ENCODE measurements at places on chromosomes 12 and 14.

DNA sequence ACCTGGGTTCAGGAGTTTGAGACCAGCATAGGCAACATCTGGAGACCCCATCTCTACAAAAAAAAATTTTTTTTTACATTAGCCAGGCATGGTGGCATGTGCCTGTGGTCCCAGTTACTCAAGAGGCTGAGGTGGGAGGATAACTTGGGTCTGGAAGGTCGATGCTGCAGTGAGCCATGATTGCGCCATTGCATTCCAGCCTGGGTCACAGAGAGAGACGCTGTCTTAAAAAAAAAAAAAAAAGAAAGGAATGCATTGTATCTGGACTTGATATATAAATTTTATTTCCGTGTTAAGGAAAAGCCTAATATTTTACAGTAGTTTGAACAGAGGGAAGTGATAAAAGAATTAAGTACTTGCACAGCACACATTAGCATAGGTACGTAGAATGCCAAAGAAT is 97.2 kb downstream of the ZC3H14 start:
- DNase-seq = no peak

DNA sequence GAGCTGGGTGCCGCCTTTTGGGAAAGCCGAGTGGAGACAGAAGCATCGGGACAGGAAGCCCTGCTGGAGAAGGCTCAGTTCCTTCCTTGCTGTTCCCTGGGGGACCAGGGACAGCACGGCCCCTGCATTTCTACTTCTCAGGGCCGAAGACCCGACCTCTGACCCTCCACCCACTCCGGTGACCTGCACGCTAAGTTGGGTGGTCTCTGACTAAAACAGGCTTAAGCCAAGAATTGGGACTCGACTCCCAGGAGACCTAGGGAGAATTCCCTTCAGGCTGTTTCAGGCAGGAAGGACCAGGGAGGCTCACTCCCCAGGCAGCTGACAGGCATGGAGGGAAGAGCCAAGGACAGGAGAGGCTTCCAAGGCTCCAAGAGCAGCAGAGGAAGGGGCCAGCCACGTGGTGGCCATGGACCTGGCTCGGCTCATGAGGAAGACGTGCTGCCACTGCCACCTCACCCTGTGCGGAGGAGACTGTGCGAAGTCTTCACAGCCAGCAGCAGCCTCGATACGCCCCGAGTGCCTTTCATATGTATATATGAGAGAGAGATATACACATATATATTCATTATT is 43.9 kb downstream of the DCAF4 start:
- DNase-seq = no peak

DNA sequence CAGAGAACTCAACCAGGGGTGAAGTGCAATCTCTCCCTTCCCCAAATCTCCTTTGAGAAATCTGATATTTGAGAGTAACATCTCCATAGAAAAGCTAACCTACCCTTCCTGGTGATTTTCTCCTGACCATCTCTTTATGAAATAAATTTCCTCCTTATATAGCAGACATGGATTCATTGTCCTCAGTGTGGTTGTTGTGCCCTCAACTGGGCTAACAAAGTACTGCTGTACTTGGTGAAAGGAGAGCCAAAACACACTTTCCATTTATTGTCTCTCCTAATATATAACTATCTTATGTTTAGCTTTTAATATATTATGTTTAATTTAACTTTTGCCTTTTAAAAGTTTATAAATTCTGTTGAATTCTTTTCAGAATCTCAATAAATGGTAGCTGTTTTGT is 65.1 kb upstream of the SLCO1B1 start:
- DNase-seq = no peak

DNA sequence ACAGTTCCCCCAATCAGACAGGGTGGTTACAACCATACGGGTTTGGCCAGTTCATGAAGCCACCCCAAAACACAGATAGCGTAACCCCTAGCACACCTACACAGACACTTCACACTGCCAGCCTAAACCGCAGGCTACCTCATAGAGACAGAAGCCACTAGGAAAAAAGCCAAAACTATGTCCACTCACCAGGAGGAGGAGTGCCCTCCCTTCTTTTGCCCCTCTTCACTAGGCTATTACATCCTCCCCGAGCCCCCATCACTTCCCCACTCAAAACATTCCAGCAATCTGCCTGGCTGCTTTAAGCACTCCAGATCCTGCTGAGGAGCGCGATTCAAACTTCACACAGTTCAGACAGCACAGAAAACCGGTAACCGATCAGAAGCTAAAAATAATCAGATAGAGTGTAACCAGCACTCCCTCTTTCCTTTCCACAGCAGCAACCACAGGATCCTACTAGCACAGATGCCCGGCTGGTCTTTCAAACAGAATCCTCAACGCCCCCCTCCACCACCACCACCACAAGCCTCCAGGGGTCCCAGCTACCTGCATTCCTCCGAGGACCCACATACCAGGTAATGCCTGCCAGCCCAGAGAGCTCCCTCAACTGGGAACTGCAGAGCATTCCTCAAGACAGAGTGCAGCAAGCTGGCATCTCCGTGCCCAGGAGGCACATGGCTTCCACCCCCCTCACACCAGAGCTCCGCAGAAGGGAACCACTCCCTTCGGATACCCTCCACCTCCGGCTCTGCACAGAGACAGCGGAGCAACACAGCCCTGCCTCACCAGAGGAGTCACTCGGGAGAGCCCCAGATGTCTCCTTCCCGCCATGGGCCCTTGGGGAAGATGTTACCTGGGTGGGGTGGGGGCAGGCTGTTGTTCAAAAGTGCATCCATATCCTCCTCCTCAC is 1.5 kb downstream of the CHD4 start:
- DNase-seq = no peak

DNA sequence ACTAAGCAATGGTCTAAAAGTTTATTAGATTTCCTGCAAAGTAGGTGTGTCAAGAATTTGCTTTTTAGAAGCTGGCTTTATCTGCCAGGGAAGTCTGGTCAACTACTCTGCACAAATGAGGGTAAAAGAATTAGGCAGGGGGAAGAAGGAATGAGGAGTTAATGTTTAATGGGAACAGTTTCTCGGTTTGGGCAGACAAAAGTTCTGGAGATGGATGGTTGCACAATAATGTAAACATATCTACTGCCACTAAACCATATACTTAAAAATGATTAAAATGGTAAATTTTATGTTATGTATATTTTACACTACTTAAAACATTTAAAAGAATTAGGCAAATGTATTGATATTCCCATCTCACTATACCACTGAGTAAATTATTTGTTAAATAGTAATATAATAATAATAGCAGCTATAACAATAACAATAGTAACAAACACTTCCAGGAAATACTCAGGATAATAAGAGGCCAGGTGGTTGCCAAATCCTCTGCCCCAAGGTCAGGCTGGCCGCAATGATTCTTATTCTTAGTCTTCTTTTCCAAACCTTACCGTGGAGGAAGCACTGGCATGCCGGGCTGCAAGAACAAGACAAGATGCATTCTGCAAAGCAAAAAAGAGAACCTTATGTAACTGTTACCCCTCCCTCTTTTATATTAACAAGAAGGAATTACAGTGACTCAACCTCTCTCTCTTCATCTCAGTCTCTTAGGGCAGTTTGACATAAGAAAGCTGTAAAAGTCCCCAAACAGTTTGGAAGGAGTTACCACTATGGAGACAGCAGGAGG is 13.9 kb downstream of the CS start:
- DNase-seq = no peak

- peak; percentile 94 for DNase-seq
Measured at GRCh38 chr12:10392394-10392930, 2.6 kb upstream of the KLRK1 start.

- peak; percentile 17 for DNase-seq
Measured at GRCh38 chr14:49497725-49498348, 88.3 kb downstream of the RPS29 start.

DNA sequence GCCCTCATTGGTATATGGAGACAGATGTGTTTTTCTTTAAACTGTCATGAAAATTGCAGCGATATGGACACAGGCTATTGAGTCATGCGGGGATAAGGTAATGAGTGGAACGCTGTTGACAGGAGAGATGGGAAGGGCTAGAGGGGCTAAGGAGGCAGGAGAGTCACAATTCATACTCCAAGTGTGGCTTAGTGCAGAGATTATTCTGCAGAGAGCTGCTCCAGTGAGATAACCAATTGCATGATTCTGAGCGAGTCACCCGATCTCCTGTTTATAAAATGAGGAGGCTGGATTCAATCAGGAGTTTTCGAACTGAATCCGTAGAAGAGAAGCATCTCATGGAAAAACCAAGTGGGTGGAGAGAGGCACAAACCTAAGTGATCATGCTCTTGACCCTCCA is 106.4 kb upstream of the PLEKHG7 start:
- DNase-seq = no peak

- no peak for DNase-seq
Measured at GRCh38 chr14:77730976-77731497, 23.1 kb downstream of the SLIRP start.

- no peak for DNase-seq
Measured at GRCh38 chr12:73998894-73999293, 538.7 kb upstream of the ATXN7L3B start.

- no peak for DNase-seq
Measured at GRCh38 chr14:94396628-94397225, 8.3 kb upstream of the SERPINA1 start.

DNA sequence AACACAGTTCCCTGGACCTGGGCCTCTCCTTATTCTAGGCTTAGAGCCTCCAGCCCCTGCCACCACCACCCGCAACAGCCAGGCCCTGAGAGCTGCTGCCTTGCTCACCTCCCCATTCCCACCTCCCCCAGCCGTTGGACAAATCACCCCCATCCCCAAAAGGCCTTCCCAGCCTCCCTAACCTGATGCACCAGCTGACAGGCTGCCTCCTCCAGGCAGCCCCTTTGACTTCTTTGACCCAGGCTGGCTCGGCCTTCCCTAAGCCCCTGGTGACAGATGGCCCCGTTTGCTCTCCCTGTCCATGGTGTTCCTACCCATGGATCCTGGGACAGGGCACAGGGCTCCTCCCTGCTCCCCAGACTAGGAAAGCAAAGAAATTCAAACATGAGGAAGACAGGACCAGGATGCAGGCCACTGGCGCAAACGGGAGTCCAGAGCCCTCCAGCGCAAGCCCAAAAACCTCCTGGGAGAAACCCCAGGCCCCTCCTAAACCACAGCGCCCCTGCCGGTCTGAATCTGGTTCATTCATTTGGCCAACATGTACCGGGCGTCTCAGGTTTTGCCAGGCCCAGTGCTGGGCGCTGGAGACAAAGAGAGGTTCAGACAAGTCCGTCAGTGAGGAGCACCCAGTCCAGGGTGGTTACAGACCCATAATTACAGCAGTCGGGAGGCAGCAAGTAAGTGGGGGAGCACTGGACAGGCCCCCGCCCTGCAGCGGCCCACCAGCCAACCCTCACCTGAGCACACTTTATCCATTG is 2.4 kb downstream of the AKT1 start:
- DNase-seq = no peak

GRCh38 chr12:105351523-105351922 is 21.0 kb downstream of the C12orf75 start:
- no peak for DNase-seq

GRCh38 chr12:14326699-14327098 is 38.8 kb upstream of the ATF7IP start:
- DNase-seq = no peak

- DNase-seq = no peak
Measured at GRCh38 chr14:83614956-83615355, 1915.0 kb upstream of the FLRT2 start.

- DNase-seq = no peak
Measured at GRCh38 chr12:46549527-46550265, 177.1 kb upstream of the SLC38A2 start.

DNA sequence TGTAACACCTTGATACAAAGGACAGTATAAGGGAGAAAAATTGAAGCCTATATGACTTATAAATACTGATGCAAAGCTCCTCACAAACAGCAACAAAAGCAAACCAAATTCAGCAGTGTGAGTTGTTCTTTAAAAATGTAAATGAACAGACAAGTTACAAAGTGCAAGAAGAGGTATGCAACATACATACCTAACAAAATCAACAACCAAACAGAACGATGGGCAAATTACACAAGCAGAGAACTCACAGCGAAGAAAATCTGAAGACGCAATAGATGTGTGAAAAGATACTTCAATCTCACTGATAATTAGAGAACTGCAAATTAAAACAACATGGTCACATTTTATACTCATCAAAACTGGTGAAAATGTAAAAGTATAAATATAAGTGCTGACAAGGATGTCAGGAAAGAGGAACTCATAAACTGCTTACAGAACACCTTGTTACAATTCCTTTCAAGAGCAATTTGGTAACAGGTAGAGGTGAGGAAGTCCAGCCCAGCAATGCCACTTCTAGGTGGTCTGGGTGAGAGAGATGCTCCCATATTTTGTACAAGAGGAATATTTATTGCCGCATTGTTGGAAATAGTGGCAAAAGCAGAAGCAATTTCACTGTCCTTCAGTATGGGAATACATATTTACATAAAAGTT is 47.3 kb downstream of the CORO1C start:
- DNase-seq = no peak

DNA sequence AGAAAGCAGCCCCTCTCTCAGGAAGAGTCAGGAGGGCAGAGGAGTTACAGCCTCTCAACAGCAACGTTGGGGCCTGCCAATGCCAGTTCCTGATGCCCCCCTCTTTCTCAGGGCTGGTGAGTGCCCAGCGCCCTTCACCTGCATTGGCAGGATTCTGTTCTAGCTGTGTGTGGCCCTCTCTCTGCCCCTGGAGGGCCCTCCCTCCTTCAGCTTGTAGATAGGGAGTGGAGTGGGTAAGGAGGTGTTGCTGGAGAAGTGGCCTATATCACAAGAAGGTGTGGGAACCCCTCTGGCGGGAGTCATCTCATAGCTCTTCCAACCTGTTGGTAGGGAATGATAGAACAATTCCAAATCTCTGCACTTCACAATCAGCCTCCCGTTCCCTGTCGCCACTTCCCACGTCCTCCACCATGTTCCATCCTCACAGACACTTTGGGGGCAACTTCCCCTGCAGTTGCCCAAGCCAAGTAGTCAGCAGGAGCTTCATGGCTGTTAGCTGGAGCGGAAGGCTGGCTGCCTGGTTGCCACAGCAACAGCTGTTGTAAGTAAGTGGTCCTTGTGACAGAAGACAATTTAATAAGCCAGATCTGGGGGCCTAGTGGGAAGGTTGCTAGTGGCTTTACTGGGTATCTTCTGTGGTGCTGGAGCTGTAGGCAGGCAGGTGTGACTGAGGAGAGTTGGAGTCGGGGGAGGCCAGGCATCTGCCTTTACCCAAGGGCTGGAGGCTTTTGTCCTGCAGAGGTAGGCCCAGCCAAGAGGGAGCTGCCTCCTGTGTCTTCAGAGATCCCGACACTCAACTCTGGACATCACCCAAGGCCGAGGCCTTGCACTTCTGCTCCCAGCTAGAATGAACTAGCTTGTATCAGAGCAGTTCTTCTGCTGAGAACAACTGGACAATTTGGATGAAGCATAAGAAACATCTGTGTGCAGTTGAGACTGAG is 38.4 kb downstream of the GALNT16 start:
- no peak for DNase-seq

All from brain pericyte (primary cell).